ENCODE measurements at places on chromosomes 12 and 14. TPM values are rescaled to one million over a fixed set of nuclear protein-coding genes. Genes with fewer than 3 reads are reported as not detected.

The MMAB gene
- total RNA-seq: 15.0 TPM

The SLC6A15 gene
- total RNA-seq: not detected

The KLRC1 gene
- total RNA-seq: not detected

The FGF23 gene
- total RNA-seq: not detected

The AQP2 gene
- total RNA-seq: not detected

The CHST11 gene
- total RNA-seq: 82.1 TPM

The PRH2 gene
- not detected for total RNA-seq

The POLE gene
- 7.7 TPM for total RNA-seq

The RBP5 gene
- 26.5 TPM for total RNA-seq

The ZNF705A gene
- total RNA-seq: not detected

The SRGAP1 gene
- 10.0 TPM for total RNA-seq

The C14orf132 gene
- 60.1 TPM for total RNA-seq

The KRT86 gene
- not detected for total RNA-seq
